ENCODE measurements at places on chromosomes 5 and 9. TPM values are rescaled to one million over a fixed set of nuclear protein-coding genes. Genes with fewer than 3 reads are reported as not detected.
A peak's percentile ranks its signal among the peaks of the same experiment; 100 is the strongest.

DNA sequence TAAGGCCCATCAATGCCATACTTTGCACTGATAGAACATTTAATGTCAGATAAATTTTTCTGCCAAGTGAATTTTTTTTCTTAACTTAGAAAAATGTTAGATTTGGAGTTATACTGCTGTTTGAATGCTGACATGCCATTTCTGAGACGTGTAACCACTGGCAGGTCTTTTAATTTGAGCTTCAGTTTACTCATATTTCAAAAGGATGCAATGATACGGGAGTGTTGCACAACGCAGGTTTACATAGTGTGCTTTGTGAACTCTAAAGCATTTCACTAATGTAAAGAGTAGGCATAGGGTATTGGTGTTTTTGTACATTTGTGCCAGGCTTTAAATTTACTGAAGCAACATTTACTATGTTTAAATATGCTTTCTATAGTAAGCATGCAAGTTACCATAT, 4.2 kb downstream of the ZBTB43 start:
- no peak for DNase-seq

DNA sequence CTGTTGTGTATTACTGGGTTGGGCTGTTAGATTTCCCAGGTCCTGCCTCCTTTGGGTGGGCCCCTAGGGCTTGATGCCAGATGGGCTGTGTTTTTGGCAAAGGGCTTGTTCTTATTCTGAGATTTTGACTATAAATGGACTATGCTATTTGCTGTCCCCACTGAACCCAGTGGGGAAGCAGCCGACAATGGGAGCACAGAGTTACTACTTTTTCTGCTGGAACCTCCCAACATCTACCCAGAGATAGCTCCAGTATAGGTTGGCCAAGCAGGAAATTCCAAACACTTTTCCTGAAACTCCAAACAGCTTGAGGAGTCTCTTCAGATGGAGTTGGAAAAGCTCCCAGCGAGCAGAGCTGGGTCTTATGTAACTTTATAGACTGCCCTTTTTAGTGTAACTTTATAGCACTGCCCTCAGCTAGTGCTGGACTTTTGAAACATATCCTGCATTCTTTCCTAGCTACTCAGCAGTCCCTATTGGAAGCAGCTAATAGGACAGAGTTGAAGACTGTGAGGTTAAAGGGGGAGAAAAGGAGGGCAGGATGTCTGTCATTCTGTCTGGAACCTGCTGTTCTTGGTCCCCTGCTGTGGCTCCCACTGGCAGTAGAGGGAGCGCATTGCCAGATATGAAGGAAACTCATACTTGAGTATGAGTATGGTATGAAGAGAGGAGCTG, 21.0 kb downstream of the RUSC2 start:
- peak; percentile 57 for DNase-seq

The AHRR gene
- polyA plus RNA-seq, result 2.9 TPM

- no peak for DNase-seq
These were observed 29.7 kb downstream of the ACTBL2 start for GRCh38 chr5:57452885-57453284.

The PLPPR1 gene
- 0.70 TPM for polyA plus RNA-seq

- no peak for DNase-seq
These were observed 65.2 kb downstream of the TMC1 start for GRCh38 chr9:72586388-72587130.

DNA sequence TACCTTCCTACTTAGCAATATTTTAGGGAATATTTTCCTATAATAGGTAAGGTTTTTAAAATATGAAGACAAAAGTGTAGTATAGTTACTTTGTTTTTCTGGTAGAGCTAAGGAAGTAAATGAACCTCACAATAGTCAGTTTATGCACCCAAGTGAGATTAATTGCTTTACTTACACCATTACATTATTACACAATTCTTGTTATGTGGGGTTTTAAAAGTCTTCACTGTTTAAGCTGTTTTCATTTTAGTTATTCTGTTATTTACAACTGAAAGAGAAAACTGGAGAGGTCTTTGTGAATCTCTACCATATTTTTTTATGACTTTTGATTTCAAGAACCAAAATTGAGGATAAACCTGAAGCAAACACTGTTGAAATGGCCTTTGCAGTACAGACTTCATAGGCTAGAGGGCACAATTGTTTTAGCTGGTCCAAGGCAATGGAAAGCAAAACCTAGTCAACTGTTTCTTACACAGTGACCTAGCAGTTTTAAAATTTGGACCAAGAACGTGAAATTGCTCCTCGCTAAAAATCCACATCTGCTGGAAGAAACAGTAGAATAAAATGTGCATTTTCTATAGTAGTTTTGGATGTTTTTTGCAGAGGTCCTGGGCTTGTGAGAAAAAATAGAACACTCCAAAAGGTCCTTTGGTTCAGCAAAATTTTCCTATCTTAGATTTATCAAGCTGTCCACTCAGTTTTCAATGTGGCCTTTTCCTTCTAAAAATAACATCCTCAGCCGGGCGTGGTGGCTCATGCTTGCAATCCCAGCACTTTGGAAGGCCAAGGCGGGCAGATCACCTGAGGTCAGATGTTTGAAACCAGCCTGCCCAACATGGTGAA, 66.4 kb upstream of the FER start:
- peak; percentile 36 for DNase-seq

- no peak for DNase-seq
These were observed 23.1 kb upstream of the CFAP157 start for GRCh38 chr9:127683723-127684122.

The PCDHGA8 gene
- polyA plus RNA-seq, result 0.40 TPM

GRCh38 chr9:29830821-29831220, 2257.5 kb upstream of the C9orf72 start:
- peak; percentile 12 for DNase-seq

DNA sequence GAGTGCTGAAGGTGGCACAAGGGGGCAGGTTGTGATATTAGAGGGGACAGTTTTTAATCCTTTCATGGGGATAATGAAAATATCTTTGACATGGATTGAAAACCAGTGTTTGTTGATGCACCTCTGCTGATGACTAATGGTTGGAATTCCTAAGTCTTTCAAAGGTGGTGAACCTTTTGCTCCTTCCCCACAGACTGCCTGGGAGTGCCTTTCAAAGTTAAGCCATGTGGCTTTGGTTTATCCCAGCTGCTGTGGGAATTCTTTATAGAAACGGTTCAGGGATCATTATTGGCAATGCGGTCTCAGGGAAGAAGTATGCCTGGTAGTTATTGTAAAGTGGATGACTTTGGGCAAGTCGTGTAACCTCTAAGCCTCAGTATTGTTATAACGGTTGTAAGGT, 45.7 kb downstream of the PIP5K1B start:
- DNase-seq, result no peak

DNA sequence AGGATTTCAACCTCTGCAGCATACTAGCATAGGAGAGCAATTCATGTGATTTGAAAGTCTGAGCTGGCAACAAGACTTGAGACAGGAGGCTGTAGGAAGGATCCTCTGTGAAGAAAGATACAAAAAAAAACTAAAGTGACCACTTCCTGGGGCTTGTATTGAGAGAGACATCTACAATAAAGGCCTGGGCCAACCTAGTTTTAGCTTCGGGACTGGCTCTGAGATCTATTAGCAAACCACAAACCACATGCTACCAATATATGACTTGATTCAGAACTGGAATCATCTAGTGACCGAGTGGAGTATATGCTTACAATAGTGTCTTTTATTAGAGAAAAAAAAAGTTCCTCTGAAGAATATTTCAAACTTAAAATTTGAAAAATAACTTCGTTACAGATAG, 1448.9 kb upstream of the CDH6 start:
- DNase-seq, result no peak

- no peak for DNase-seq
These were observed 52.4 kb downstream of the DMRT2 start for GRCh38 chr9:1102642-1102970.

GRCh38 chr5:22044229-22044628, 808.9 kb downstream of the CDH12 start:
- DNase-seq, result no peak

The SETX gene
- 43.5 TPM for polyA plus RNA-seq

The ABLIM3 gene
- 7.6 TPM for polyA plus RNA-seq

The CLIC3 gene
- 1.4 TPM for polyA plus RNA-seq

- no peak for DNase-seq
These were observed 78.2 kb downstream of the GCNT1 start for GRCh38 chr9:76537150-76537646.

DNA sequence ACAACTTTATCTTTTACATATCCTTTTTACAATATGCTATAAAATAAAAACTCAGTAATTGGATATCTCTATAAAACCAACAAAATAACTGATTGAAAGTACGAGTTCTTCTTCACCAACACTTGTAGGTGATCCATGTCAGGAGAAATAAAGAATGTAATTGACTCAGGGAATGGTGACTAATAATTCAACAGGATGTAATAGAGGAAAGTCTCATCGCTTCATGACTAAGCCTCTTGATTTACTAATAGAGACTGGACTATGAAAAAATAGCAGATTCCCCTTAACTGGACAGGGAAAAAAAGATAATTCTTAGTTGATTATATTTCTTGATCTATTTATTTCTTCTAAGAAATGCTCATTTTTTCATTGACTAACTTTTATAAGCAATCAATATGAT, 507.7 kb upstream of the PTGER4 start:
- DNase-seq, result no peak

- no peak for DNase-seq
These were observed 288.9 kb downstream of the CDK5RAP2 start for GRCh38 chr9:120291050-120291449.

DNA sequence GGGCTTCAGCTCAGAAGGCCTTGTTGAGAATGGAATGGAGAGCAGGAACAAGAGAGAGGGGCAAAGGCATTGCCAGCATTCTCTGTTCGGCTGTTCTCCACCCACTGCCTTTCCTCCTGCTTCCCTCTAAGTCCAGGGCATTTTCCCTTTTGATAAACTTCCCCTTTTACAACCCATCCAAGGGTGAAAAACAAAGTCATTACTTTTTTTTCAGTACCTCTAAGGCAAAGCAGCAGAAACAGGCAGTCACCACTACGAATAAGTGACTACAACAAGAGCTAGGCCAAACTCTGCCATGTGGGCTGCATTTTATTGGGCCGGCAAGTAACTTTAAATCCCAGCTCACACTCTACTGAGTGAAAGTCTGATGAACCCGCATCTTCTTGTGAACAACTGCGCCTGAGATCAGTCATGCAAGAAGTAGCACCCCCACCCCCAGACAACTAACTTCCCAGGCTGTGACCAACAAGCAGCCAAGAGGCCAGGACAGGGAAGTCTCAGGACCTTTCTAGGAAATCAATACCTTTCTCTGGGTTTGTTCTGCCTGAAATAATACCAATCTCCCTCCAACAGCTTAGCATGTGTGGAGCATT, 13.1 kb downstream of the IL7R start:
- peak; percentile 8 for DNase-seq

DNA sequence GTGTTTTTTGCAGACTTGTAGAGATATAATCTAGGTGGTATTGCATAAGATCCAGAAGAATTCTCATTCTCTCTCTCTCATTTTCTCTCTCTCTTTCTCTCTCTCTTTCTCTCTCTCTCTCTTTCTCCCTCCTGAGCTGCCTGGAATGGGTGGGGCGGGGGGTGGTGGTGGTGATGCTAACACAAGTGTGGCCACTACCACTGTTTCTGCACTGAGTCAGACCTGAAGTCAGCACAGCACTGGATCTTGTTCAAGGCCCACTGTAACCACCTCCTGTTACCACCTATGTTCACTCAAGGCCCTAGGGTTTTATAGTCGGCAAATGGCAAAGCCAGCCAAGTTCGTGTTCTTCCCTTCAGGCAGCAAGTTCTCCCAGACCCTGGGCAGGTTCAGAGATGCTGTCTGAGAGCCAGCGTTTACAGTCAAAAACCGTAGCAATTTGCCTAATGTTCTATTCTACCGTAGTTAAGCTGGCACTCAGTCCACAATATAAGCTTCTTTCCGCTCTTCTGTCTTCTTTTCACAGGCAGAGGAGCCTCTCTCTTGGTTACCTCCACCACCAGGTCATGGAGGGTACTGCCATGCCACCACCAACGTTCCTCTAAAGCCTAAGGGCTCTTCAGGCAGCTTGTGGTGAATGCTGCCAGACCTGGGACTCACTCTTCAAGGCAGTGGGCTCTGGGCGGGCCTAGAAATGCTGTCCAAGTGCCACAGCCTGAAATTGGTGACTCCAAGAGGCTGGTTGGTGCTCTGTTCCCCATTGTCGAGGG, 235.7 kb upstream of the PRR16 start:
- no peak for DNase-seq

DNA sequence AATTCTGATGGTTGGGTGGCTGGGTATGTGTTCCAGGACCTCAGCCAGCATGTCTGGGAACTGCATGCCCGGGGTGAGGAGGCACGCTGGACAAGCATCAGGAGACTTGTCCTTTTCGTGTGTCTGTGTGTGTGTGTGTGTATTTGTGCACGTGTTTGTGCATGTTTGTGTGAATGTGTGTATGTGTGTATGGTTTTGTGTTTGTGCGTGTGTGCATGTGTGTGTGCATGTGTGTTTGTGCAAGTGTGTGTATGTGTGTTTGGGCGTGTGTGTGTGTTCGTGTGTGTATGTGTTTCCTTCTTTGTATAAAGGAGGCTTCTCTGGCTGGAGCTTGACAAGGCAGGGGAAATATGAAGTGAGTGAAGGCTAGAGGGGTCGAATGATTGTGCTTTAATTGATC, 491.5 kb downstream of the IRX1 start:
- DNase-seq, result no peak

DNA sequence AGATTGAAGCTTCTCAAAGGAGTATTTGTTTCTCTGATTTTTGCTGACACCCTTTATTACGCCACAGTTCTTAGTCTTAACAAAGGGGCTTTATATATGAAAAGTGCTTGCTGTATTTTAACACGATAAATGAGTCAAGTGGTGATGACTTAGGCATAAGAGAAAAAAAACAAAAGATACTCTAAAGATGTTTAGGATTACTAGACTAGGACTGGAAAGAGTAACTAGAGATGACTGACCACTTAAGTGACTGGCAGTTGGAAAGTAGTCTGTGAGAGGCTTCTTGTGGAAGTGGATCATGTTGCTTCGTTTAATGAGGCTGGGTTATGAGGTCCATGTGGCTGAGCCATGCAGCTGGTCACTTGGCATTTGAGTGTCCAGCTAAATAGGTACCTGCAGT, 69.4 kb upstream of the ACTBL2 start:
- no peak for DNase-seq

The DAB2 gene
- 125 TPM for polyA plus RNA-seq

DNA sequence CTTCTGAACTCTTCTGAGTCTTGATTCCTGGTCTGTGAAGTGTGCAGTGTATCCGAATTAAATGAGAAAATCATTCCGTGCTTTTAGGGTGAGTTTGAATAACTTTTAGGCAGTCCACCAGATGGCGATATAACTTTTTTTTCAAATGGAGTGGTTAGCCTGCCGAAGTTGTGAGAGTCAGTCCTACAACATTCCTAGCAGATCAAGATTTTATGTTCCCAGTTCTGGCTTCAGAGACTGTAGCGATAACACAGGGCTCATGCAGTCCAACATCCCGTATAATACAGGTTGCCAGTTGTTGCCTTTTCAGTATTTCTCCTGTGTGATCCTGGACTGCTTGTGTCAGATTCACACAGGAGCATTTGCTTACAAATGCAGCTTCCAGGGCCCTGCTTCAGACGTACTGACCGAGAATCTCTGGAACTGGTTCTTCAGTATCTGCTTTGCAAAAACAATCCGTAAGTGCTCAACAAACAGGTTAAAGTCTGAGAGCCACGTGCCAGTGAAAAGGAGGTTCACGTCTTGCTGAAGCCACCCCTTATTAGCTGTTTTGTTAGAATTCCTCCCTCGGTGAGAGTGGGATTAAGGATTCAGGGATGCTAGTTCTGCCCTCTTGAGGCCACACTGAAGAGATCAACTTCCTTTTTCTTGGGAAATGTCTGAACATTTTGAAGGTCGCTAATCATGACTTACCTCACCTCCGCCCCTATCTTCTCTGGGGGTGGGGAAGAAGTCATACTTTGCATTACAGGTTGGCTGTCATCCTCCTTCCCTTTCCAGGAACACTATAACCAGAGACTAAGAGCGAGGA, 22.8 kb downstream of the SMIM3 start:
- DNase-seq, result no peak

- DNase-seq, result no peak
These were observed 73.4 kb downstream of the NFIB start for GRCh38 chr9:14240537-14240936.

Data from left renal pelvis (tissue), 4 donors.